ENCODE measurements at places on chromosomes 6 and 20. TPM values are rescaled to one million over a fixed set of nuclear protein-coding genes. Genes with fewer than 3 reads are reported as not detected.

- H3K27ac ChIP-seq, result no peak overlapping the region
- DNase-seq, result no peak
- H3K36me3 ChIP-seq, result peaks cover 9% of the 10 kb centered on the region
- no peaks in the 10 kb centered on the region for H3K4me1 ChIP-seq
Measured at GRCh38 chr6:42572523-42572922, 8.7 kb downstream of the UBR2 start.

DNA sequence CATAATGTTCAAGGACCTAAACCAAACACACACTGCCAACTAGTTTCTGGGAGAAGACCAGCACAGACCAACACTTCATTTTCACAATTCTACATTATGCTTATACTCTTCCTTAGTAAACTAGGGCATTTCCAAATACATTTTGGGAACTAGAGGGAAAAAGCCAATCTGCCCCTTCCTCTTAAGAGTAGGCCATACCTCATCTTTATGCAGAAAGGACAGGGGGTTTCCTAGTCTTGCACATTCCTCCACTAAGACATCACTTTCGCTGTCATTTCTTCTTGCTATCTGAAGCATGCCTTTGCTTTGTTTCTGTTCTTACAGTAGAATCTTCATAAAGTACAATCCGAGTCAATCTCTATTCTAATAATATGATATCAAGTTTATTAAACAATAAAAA lies 105.7 kb downstream of the SMLR1 start:
- DNase-seq, result no peak
- H3K27ac ChIP-seq, result peak overlapping the region; percentile 34

GRCh38 chr6:854406-855118 lies 161.6 kb upstream of the EXOC2 start:
- H3K27ac ChIP-seq, result no peak overlapping the region
- peak; percentile 37 for DNase-seq
- H3K27me3 ChIP-seq, result no peaks in the 10 kb centered on the region
- no peaks in the 10 kb centered on the region for H3K36me3 ChIP-seq
- H3K4me1 ChIP-seq, result peaks cover 4% of the 10 kb centered on the region

GRCh38 chr6:14060971-14061370 lies 56.6 kb upstream of the CD83 start:
- no peaks in the 10 kb centered on the region for H3K36me3 ChIP-seq
- H3K4me1 ChIP-seq, result no peaks in the 10 kb centered on the region
- H3K27ac ChIP-seq, result no peak overlapping the region
- no peak overlapping the region for H3K4me3 ChIP-seq
- no peak for DNase-seq

GRCh38 chr20:38554986-38555385 lies 26.0 kb upstream of the ADIG start:
- no peak for DNase-seq
- H3K4me1 ChIP-seq, result no peaks in the 10 kb centered on the region
- H3K27me3 ChIP-seq, result no peaks in the 10 kb centered on the region
- no peak overlapping the region for H3K4me3 ChIP-seq
- H3K27ac ChIP-seq, result no peak overlapping the region

- H3K36me3 ChIP-seq, result peaks cover 31% of the 10 kb centered on the region
- no peaks in the 10 kb centered on the region for H3K27me3 ChIP-seq
Measured at GRCh38 chr6:30491991-30492952, 3.0 kb downstream of the HLA-E start.

- H3K4me1 ChIP-seq, result peaks cover 5% of the 10 kb centered on the region
- no peaks in the 10 kb centered on the region for H3K27me3 ChIP-seq
- H3K27ac ChIP-seq, result no peak overlapping the region
- peaks cover 13% of the 10 kb centered on the region for H3K36me3 ChIP-seq
- no peak overlapping the region for H3K4me3 ChIP-seq
- peak; percentile 62 for DNase-seq
Measured at GRCh38 chr6:53263917-53264316, 84.8 kb downstream of the ELOVL5 start.

GRCh38 chr20:38855356-38855755 lies 49.9 kb downstream of the PPP1R16B start:
- no peak overlapping the region for H3K4me3 ChIP-seq
- no peaks in the 10 kb centered on the region for H3K4me1 ChIP-seq
- H3K27ac ChIP-seq, result no peak overlapping the region
- no peaks in the 10 kb centered on the region for H3K36me3 ChIP-seq
- DNase-seq, result peak; percentile 35

- H3K27ac ChIP-seq, result no peak overlapping the region
- DNase-seq, result no peak
- H3K27me3 ChIP-seq, result no peaks in the 10 kb centered on the region
- no peaks in the 10 kb centered on the region for H3K36me3 ChIP-seq
Measured at GRCh38 chr20:9121211-9121610, 52.3 kb downstream of the PLCB4 start.

SFTA2 gene
- not detected for total RNA-seq

HAO1 gene
- not detected for total RNA-seq

HLA-DRA gene
- total RNA-seq, result not detected

TMC2 gene
- total RNA-seq, result not detected

E2F3 gene
- total RNA-seq, result 3.3 TPM

Measured in IMR-90 (cell line).